ENCODE measurements at places on chromosomes 16 and 17. TPM values are rescaled to one million over a fixed set of nuclear protein-coding genes. Genes with fewer than 3 reads are reported as not detected.

Gene KRTAP1-1
- total RNA-seq = not detected

Gene MC1R
- 1.6 TPM for total RNA-seq

Gene NOXO1
- 2.5 TPM for total RNA-seq

Gene HOXB3
- total RNA-seq = 3.4 TPM

Gene LAT
- total RNA-seq = 1.7 TPM

Gene OR1A1
- not detected for total RNA-seq

Gene RPS15A
- total RNA-seq = 1,654 TPM

Gene MRPL27
- total RNA-seq = 32.2 TPM

Gene KCNJ18
- not detected for total RNA-seq

Gene AIPL1
- 0.31 TPM for total RNA-seq

Gene TEKT1
- total RNA-seq = not detected

Gene MYBBP1A
- 25.7 TPM for total RNA-seq

Gene AGRP
- not detected for total RNA-seq

Gene LDAF1
- 205 TPM for total RNA-seq

Gene FZD2
- 11.6 TPM for total RNA-seq
